ENCODE measurements at places on chromosomes 4 and X.

DNA sequence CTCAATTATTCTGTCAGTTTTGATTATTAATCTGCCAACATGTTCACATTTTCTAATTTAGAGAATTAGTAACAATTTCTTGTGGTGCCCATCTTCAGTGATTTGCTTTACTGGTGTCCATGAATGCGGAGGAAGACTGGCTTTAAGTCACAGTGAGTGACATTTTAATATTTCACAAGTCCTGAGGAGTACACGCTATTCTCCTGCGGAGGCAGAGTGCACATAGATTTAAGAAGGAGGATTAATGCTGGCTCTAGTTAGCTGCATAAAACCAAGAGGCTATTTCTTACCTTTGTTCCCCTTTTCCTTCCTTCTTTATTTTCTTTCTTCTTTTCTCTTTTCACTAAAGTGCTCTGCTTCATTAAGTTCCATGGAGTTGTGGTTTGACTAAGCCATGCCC lies 495.2 kb upstream of the IGFBP7 start:
- DNase-seq, result no peak

- DNase-seq, result no peak
These were observed 91.2 kb downstream of the ABLIM2 start for GRCh38 chr4:8067274-8067936.

DNA sequence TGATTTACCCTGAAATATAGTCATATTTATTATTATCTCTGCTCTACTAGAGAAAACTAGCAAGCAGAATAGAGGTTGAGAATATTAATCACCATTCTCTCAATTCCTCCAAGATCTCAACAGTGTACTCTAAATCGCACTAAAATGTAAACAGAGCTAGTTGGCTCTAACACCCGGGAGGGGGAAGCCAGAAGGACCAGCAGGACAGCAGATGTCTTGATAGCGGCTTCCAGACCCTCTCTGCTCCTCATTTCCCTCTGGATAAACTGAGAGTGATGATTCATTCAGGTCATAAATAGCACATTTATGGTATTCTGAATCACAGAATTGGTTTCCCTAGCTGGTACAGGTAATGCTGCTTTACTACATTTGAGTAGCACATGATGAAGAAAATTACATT lies 82.5 kb downstream of the TBC1D9 start:
- DNase-seq, result peak; percentile 67

GRCh38 chr4:52982255-52982945 lies 120.3 kb downstream of the RASL11B start:
- DNase-seq, result no peak

GRCh38 chr4:25914670-25915352 lies 791 bp downstream of the SMIM20 start:
- peak; percentile 21 for DNase-seq

GRCh38 chrX:72349190-72349589 lies 43.5 kb upstream of the CITED1 start:
- DNase-seq, result no peak

GRCh38 chr4:1573830-1574459 lies 110.2 kb downstream of the FAM53A start:
- DNase-seq, result no peak

Measured in cerebellar nuclear complex (tissue), 1 donor.